ENCODE measurements at places on chromosomes 12 and 14.

DNA sequence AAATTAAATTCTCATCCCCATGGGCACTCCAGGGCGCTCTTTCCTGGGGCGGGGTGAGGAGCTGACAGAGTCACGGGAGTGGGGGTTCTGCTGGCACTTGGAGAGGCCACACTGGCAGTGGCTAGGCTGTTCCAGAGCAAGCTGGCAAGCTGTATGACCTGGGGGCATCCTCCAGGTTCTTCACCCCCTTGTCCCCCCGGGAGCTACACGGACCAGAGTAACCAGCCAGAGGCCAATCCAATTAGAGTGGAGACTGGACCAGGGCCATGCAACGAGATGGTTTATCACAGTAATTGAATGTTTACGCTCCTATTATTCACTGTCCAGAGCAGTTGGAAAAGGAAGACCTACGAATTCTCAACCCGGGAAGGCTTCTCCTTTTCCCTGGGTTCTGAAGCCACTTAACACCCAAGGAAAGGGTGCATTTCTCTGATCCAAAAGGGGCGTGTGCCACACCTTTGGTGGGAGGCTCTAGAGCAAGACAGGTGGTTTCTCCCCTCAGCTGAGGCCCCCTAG lies 43.8 kb upstream of the PNMA1 start:
- DNase-seq, result no peak

- DNase-seq, result no peak
Observed at GRCh38 chr12:67394550-67394949, 125.4 kb downstream of the CAND1 start.

DNA sequence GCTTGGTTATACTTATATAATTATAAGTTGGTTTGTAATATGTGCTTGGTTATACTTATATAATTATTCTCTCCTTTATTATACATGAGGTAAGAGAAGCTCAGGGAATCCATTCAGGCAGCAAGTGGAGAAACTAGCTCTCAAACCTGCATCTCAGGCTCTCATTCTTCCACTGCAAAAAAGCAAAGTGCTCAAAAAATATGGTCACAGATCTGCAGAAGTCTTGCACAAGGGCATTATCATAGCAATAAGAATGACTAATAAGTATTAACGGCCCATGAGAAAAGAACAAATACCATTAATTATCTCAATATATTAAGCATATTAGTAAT lies 476 bp upstream of the TRAFD1 start:
- DNase-seq, result no peak

DNA sequence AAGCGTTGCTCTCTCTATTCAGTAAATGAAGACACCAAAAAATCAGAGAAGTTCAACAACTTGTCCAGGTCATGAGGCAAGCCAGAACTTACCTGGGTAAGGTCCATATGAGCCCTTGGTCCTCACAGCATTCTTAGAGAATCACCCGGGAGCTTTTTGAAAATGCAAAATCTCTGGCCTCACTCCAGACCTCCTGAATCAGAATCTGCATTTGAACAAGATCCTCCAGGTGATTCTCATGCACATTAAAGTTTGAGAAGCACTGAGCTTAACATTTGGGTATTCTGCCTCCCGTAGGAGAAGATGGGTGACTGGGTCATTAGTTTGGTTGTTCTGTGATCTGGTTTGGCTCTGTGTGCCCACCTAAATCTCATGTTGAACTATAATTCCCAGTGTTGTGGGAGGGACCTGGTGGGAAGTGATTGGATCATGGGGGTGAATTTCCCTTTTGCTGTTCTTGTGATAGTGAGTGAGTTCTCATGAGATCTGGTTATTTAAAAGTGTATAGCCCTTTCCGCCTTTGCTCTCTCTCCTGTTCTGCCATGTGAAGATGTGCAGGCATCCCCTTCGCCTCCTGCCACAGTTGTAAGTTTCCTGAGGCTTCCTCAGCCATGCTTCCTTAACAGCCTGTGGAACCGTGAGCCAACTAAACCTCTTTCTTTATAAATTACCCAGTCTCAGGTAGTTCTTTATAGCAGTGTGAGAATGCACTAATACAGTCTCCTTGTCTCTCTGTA lies 221.2 kb downstream of the RAD51B start:
- no peak for DNase-seq

GRCh38 chr12:9619411-9620179 lies 11.9 kb upstream of the KLRB1 start:
- no peak for DNase-seq

DNA sequence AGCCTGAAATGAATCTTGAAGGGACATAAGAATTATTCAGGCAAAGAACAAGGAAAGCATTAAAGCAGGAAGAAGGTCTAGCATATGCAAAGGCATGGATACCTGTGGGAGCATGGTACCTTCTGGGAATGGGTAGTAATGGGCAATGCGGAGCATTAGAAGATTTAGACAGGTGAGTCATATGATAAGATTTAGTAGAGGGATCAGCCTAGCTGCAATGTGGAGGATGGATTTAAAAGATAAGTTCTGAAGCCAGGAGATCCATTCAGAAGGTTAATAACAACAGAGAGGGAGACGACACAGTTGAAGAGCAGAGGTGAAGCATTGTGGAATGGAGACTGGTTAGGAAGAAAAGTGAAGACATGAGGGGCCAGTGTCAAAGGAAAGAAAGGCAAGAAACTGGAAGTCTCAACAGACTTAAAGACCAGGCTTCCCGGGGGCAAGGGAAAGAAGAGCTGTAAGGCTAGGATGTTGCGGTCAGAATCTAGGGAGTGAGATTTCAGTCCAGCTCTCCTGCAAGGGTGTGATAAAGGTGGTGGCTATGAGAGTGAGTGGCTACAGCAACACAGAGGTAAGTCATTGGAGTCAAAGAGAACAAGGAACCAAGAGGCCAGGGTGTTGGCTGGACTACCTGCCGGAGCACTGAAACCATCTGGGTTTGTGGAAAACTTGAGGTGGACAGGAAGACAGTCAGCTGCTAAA lies 5.6 kb upstream of the STAT6 start:
- DNase-seq, result no peak

DNA sequence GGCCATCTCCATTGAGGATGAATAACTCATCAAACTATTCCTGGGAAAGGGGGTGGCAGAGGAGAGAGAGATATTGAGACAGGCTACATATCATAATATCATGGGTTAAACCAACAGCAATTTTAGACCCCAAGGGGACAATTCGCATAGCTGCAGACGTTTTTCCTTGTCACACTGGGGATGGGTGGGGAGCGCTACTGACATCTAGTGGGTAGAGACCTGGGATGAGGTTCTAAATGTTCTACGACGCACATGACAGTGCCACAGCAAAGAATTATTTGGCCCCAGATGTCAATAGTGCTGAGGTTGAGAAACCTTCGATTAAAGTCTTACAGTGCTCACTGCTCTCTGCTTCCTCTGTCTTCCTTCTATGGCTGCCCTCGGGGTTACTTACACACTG lies 425.6 kb downstream of the NRXN3 start:
- no peak for DNase-seq
